A549 treated with ZK216348 at 1 μM for 4 hours (cell line): ENCODE measurements at places on chromosomes 4 and X. TPM values are rescaled to one million over a fixed set of nuclear protein-coding genes. Genes with fewer than 3 reads are reported as not detected.

The GPC3 gene
- not detected in 5 replicates for total RNA-seq

The BEX5 gene
- total RNA-seq = not detected in 5 replicates

The RASSF6 gene
- 0.50 to 1.2 TPM (median 0.80 TPM) in 5 replicates for total RNA-seq

The DCAF4L1 gene
- 0.11 to 0.19 TPM (median 0.12 TPM) in 5 replicates for total RNA-seq

The NDST4 gene
- total RNA-seq = not detected in 5 replicates

The FGFRL1 gene
- total RNA-seq = 10.8 to 25.7 TPM (median 23.0 TPM) in 5 replicates

The EPGN gene
- not detected in 5 replicates for total RNA-seq

The FAM47E gene
- 0.15 to 0.34 TPM in 2 of 5 replicates, not detected in the others for total RNA-seq

The GIMD1 gene
- not detected in 5 replicates for total RNA-seq

The SOD3 gene
- not detected in 5 replicates for total RNA-seq

The WAS gene
- total RNA-seq = 0.13 to 0.52 TPM (median 0.19 TPM) in 4 of 5 replicates, not detected in the other

The H2BW2 gene
- total RNA-seq = not detected in 5 replicates

The HSFX2 gene
- 0.20 to 0.30 TPM in 2 of 5 replicates, not detected in the others for total RNA-seq

The AFF2 gene
- total RNA-seq = not detected in 5 replicates

The STPG2 gene
- not detected in 5 replicates for total RNA-seq

The PITX2 gene
- 0.72 to 1.5 TPM (median 1.0 TPM) in 5 replicates for total RNA-seq

The NPNT gene
- total RNA-seq = 0.22 to 0.60 TPM (median 0.37 TPM) in 5 replicates

The NRK gene
- not detected in 5 replicates for total RNA-seq

The PLAC8 gene
- 0.78 to 1.6 TPM (median 1.2 TPM) in 4 of 5 replicates, not detected in the other for total RNA-seq

The CPZ gene
- 0.12 to 0.28 TPM (median 0.15 TPM) in 5 replicates for total RNA-seq

The GJB1 gene
- 0.22 TPM in 1 of 5 replicates, not detected in the others for total RNA-seq

The SSX2B gene
- not detected in 5 replicates for total RNA-seq

The ZNF182 gene
- 2.5 to 4.8 TPM (median 3.5 TPM) in 5 replicates for total RNA-seq

The SYP gene
- total RNA-seq = 2.2 to 3.4 TPM (median 3.1 TPM) in 5 replicates

The CDK16 gene
- total RNA-seq = 83.3 to 119 TPM (median 110 TPM) in 5 replicates

The MUC7 gene
- not detected in 5 replicates for total RNA-seq

The MAGEB2 gene
- total RNA-seq = not detected in 5 replicates
